ENCODE measurements at places on chromosomes 12 and 14.

DNA sequence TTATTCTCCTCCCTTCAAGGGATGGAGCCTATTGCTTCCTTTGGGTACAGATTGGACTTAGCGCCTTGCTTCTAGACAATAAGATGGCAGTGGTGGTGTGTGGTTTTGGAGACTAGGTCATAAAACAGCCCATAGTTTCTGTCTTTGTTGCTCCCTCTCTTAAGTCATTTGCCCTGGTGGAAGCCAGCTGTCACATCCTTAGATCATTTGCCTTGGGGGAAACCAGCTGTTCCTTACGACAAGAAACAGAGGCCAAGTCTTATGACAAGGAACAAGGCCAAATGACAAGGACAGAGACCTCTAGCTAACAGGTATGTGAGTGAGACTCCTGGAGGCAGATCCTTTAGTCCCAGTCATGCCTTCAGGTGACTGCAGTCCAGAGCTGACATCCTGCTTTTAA is 9.2 kb upstream of the PALS1 start:
- no peak for DNase-seq

DNA sequence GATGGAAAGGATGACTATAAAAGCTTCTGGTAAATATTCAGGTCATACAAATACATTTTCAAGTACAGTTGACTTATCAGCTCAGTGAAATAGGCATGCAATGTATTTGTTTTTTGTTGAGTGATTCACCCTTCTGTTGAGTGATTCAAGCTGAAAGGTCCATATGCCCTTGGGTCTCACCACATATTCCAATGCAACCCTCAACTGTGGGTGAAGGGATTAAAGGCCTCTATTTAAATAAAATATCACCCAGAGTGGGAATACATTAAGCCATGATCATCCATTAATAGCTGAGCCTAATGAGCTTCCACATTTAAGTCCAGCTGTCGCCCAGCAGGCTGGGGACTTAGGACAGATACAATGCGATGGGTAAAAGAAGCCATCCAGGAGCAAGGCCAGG is 120.2 kb downstream of the CRACR2A start:
- DNase-seq = no peak

GRCh38 chr14:23457587-23458445 is 11.7 kb upstream of the NGDN start:
- DNase-seq = no peak

GRCh38 chr12:50077099-50077498 is 8.0 kb upstream of the SMARCD1 start:
- no peak for DNase-seq

DNA sequence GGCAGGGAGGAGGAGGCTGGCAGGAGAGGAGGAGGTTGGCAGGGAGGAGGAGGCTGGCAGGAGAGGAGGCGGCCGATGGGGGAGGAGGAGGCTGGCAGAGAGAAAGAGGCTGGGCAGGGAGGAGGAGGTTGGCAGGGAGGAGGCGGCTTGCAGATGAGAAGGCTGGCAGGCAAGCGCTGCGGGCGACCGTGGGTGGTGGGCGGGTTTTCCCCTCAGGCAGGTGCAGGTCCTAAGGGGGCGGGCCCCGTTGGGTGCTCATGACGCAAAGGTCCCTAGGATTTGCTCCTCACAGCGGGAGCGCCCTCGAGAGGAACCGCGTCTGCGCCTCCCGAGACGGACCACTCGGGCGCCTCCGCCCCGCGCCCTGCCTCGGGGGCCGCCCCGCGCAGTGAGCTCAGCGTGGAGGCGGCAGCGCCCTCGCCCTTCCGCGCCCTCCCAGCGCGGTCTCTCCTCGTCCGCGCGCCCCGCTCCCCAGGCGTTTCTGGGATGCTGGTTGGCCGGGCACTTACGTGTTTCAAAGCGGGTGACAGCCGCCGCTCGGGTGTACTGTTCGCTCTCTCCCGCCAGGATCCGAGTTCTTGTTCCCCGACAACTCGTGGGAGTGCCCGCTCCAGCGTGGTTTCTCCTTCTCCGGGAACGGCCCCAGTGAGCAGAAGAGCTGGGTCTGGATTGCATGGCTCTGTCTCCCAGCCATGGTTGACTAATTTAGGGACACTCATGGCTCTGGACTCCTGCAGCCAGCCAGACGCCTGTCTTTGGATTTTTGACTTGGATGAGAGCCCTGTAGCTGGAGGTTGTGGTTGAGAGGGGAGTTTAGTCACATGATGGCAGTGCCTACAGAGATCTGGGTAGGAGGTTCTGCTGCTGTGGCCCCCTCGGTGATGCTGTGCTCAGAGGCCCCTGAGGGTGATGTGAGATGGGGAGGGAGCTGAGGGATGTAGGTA is 64.1 kb upstream of the PPP4R3A start:
- no peak for DNase-seq

DNA sequence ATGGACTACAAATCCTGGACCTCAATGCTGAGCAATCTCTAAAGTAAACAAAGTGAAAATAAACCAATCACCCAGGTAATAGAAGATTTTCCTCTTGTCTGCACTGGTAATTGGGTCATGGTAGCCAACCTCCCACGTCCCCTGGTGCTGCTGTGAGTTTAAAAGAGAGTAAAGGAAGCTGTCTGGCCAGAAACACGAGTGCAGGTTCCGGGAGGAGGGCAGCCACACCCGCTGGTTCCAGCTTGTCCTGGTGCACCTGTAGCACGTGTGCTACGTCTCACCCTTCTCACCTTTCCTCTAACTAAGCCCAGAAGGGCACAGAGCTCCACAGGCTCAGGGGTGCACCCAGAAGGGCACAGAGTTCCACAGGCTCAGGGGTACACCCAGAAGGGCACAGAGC is 5.4 kb downstream of the CRACR2A start:
- DNase-seq = peak; percentile 16

DNA sequence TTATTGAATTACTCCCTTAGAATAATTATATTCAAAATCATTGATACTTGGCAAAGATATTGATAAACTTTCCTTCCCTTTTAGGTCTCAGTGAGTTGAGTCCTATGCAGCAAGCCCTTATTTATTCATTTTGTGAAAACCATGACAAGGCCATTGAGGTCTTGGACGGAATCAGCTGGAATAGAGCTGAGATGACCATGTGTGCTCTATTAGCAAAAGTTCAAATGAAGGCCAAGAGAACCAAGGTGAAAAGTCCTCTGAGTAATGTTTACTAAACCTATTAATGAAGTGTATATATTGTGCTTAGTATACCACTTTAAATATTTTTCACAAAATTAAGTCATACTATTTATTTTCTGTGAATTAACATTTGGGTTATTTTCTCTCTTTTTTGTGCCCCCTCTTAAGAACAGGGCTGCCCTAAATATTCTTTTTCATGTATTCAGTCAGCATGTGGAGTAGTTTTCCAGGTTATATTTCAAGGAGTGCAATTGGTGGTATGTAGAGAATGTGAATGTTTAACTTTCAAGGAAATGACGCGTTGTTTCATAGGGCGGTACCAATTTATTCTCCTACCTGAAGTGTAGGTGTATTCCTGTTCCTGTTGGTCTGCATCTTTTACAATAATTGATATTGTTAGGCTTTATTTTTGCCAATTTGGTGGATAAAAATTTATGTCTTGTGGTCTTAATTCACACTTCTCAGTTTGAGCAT is 201.4 kb downstream of the TTC6 start:
- DNase-seq = no peak

- DNase-seq = no peak
Observed at GRCh38 chr12:91493308-91493707, 310.7 kb upstream of the DCN start.

- no peak for DNase-seq
Observed at GRCh38 chr14:93186956-93187355, 1.8 kb downstream of the LYSET start.

- no peak for DNase-seq
Observed at GRCh38 chr12:10033783-10034545, 3.5 kb downstream of the CLEC9A start.
